ENCODE measurements at places on chromosomes 6 and 20.

DNA sequence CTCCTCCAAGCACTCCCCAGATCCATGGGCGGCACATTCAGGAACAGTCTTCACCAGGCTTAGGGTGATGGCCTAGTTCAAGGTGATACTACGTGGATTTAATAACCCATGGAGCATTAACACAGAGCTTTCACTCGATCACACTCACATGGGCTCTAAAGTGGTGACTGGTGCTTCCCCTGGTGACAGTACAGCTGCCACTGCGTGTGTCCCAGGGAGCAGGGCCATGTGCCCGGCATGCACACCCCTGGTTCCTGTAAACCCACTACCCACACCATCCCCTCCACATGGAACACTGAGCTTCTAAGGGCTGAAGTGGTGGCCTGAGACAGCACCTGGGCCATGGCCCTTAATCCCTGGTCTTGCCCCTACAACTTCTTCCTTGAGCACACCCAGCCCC, 27.8 kb upstream of the APMAP start:
- no peak for DNase-seq

DNA sequence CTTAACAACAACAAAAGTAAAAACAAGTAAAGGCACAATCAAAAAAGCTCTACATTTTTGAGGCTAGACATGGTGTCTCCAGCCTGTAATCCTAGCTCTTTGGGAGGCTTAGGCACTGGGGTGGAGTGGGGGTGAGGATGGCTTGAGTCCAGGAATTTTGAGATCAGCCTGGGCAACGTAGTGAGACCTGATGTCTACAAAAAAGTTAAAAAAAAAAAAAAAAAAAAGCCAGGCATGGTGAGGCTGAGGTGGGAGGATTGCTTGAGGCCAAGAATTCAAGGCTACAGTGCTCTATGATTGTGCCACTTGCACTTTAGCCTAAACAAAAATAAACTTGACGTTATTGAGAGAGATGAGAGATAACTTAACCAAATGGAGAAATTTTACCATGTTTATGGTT, 60.1 kb downstream of the QKI start:
- no peak for DNase-seq

DNA sequence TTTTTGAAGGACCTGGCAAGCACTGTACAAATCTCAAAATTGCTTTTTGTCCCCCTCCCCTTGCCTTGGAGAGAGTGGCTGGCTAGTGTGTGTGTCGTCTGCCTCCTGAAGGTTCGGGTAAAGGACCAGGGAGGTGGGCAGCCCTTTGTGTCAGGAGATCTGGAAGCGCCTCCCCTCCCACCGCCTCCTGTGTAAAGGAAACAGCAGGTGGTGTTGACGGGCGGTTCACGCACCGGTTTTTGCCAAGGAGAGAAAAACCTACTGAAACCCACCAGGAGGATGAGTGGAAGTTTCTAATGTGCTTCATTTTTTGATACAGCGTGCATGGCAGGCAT, 1.2 kb downstream of the ENTPD6 start:
- DNase-seq: no peak

DNA sequence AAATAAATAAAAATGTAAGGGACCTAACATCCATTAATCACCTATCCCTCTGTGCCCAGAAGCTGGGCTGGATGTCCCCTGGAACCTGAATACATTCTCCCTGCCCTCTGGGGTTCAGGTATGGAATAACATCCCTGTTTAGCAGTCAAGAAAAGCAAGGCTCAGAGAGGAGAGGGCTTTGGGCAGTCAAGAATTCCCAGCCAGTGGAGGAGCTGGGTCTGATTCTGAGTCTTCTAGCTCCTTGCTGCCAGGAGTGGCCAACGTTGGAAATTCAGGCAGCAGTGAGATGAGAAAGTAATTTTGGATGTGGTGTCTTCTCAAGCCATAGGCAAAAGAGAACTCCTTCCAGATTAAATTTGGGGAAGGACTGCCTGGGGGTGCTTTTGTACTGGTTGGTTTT, 42.6 kb upstream of the ZNFX1 start:
- DNase-seq: no peak

GRCh38 chr20:50211091-50211490, 20.5 kb downstream of the CEBPB start:
- no peak for DNase-seq

- DNase-seq: no peak
Observed at GRCh38 chr6:69584913-69585729, 211.7 kb downstream of the LMBRD1 start.

- no peak for DNase-seq
Observed at GRCh38 chr6:135088281-135088680, 33.7 kb upstream of the HBS1L start.

DNA sequence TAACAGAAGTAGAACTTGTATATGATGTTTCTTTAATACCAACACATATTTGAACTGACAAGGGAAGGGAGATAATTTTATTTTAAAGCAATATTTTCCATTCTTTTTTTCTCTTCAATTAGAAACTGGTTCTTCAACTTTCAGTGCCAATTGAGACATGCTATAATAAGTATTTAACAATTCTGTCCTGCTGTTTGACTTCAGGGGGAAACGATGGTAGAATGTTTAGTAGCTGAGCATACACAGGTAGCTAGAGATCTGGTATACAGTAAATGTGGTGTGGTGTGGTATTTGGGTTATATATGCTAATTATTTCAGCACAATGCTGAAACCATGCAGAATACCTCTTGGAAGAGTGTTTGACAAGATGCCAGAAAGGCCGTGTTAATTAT, 156.9 kb downstream of the ARID1B start:
- DNase-seq: no peak

- DNase-seq: no peak
Observed at GRCh38 chr20:31602431-31602778, 2.7 kb upstream of the ID1 start.

GRCh38 chr6:41399424-41399823, 64.0 kb downstream of the NCR2 start:
- no peak for DNase-seq

- no peak for DNase-seq
Observed at GRCh38 chr6:8627085-8627861, 191.9 kb upstream of the SLC35B3 start.

DNA sequence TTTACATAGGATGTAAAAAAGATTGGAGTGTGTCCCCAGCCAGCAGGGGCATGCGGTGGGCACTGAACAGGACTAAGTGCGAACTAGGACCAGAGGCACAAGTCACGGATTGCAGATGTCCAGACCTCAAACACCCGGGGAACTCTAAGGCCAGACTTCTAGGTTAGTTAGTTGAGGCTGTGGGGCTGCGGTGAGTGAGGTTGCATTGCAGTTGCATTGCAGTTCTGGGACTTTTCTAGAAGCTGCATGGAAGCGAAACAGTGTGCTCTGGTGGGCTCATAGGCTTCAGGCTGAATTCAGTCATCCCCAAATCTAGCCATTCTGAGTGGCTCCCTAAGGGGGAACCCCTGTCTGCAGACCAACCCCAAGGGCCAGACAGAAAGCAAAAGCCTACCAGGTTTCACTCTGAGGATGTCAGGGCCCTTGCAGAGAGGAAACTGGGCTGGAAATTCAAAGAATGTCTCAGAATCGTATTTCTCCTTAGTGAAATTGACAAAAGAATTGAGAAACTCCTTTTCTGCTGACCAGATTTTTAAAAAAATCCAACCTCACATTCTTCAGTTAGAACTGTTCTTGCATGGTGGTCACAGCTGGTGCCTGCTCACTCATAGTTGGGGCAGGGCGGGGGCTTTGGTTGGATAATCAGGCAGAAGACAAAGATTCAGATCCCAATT, 182.8 kb downstream of the ZDHHC14 start:
- no peak for DNase-seq
